Cardiac septum (tissue), 1 donor: ENCODE measurements at places on chromosomes 1 and 21. TPM values are rescaled to one million over a fixed set of nuclear protein-coding genes. Genes with fewer than 3 reads are reported as not detected.

DNA sequence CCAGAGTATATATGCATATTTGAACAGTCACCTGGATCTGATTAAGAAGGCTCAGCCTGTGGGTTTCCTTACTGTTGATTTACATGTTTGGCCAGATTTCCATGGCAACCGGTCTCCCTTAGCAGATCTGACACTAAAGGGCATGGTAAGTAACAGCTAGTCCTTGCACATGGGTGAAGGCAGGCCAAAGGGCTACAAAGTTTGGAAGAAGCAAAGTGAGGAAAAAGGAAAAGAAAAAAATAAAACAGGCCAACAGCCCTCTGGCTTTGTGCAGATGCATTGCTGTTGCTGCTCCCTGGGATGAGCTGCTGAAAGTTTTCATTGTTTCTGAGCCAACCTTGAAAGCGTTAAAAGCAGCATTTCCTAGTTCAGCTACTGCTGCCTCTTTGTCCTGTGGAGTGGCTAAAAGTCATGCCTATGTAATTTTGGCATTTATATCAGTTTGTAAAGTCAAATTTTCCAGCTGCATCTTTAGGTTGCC lies 176.5 kb upstream of the HOOK1 start:
- DNase-seq, result no peak

The CAP1 gene
- 82.8 TPM for total RNA-seq

DNA sequence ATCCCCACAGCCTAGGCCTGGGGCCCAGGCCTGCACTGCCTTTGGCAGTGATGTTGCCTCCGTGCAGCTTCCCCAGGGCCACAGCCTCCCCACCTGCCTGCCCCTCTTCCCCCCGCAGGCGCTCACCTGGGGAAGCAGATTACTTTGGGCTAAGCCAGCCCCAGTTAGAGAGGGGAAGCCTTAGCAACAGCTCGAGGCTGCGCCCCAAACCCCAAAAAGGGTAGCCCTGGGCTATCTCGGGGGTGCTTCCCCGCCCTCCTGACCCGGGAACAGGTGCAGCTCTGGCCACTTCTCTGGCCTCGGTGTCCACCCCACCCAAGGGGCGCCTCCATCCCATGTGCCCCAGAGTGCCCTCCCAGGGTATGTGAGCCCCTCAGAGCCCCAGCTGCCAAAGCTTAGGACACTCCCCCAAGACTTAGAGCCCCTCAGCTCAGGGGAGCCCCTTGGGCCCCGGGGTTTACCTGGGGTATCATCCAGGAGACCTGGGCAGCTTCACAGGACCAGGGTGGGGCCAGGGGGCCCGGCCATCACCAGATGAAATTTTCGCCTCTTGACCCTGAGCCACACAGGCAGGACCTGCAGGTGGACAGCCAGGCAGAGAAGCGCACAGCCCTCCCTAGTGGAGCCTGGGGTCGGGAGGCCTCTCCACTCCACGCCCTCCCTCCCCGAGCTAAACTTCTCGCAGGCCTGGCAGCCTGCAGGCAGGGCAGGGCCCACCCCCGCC lies 3.3 kb upstream of the TTC34 start:
- no peak for DNase-seq

DNA sequence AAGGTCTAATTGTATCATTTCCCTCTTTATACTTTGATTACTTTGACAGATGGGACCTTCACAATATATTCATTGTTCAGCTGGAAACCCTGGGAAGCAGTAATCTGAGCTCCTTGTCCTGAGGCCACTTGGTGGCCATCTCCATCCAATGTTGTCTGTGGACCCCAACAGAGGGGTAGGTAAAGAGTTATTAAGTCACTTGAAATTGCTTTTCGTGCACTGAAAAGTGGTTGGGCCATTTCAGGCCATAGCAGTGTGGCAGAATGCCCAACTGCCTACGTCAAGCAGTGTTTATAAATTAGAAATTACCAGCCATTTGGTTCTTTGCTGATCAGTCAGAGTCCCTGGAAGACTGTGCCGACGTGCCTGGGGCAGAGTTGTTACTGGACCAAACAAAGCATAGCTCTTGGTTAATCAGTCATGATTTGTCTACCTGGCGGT lies 308.3 kb upstream of the USP25 start:
- DNase-seq, result no peak

The EMC1 gene
- 28.6 TPM for total RNA-seq

DNA sequence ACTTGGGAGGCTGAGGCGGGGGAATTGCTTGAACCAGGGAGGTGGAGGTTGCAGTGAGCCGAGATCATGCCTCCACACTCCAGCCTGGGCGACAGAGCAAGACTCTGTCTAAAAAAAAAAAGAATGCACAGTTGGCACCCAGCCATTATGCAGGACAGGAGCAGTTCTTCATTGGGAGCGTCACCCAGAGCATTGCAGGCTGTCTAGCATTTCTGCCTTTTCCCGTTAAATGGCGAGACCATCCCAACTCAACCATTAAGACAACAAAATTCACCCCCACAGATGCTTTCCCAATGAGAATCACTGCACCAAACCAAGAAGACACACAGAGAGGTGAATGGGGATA lies 105.8 kb downstream of the EDEM3 start:
- DNase-seq, result no peak

DNA sequence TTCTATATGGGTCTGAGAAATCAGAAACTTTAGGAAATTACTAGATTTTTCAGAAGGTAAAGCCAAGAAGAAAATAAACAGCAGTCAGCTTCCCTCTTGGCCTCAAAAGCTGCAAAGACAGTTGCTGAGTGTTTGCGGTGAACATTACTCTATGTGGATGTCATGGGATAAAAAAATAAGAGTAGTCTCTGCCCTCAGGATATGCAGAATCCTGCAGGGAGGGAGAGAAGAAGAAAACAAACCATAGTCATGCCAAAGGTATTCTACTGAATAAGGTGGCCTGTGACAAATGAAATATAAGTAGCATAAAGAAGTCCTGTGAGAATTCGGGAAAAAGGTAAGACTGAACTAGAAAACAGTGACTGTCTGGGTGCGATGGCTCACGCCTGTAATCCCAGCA lies 19.0 kb downstream of the YARS1 start:
- DNase-seq, result no peak

GRCh38 chr1:2564815-2565374 lies 8.7 kb downstream of the TNFRSF14 start:
- no peak for DNase-seq

The TMEM82 gene
- total RNA-seq, result not detected

DNA sequence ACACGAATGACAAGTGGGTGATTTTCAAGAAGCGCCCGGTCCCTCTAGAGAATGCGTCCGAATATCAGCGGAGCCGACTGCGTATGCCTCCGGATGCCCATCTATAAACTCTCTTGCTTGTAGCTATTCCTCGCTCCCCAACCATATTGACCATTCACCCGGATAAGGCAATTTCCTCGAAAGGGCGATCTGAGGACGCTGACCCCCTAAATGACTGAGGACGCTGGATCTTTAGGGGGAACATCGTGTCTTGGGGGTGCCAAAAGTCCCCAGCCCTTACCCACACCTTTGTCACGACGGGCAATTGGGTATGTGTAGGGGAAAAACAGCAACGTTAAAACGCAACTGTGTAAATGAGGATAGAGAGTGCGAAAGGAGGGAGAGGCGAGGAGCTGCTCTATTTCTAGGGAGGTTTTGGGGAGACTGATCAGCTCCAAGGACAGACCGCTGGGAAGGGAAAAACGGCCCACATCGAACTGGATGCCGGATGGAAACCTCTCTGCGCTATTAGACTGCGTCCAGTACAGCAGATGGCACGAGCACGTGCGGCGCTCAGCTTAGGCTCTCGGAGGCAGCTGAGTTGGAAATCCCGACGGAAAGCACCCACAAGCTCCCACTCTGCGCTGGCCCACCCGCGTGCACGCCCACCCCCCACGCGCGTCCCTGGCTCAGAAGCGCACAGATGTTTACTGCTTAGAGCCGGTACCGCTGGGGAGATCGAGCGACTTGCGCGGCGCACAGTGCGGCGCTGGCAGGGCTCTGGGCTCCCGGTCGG lies 2.9 kb upstream of the PRRX1 start:
- no peak for DNase-seq

The LINGO4 gene
- total RNA-seq, result 0.43 TPM

The CA6 gene
- total RNA-seq, result not detected

DNA sequence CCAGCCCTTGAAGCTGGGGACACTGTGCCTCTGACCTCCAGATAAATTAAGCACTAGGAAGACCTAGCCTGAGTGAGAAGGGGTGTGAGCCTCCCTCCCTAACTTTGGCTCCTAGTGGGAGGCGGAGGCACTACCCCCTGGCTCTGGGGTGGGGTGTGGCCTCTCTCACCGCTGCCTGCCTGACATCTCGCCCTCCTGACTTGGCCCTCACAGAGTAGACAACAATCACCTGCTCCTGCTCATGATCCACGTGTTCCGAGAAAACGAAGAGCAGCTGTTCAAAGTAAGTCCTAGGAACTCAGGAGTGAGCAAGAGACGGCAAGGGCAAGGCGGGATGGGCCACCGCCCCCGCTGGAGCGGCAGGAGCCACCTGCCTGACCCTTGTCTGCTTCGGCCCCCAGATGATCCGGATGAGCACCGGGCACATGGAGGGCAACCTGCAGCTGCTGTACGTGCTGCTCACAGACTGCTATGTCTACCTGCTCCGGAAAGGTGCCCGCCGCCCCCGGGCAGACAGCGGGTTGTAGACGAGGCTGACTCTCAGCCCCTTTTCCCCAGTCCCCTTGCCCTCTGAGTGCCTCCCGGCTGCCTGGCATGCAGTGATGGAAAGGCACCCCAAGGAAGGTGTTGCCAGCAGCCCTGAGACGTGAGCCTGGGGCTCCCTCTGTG lies 8.1 kb upstream of the SLC25A34 start:
- DNase-seq, result no peak

GRCh38 chr21:14616380-14617039 lies 70.4 kb upstream of the SAMSN1 start:
- DNase-seq, result no peak

The SLC30A2 gene
- total RNA-seq, result 5.0 TPM

The TCEA3 gene
- total RNA-seq, result 46.0 TPM

DNA sequence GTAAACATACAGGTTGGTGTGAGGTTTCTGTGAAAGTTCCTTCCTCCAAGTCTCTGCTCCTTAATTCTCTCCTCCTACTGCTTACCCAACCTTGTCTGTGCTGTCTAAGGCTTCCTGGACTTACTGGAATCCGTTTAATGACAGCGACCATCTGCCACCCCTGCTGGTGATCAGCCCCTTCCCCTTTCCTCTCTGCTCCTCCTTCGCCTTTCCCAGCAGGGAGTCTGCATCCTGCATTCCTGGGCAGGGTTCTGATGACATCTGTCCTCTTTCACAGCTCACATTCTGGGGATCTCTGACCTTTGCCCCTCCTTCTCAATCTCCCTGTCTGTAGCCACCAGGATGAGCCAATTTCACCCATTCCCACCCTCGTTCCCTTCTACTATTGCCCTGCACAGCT lies 66.5 kb downstream of the KIRREL1 start:
- DNase-seq, result no peak

The LRRC38 gene
- 0.73 TPM for total RNA-seq

The DISP1 gene
- 3.0 TPM for total RNA-seq

The CERS2 gene
- total RNA-seq, result 76.0 TPM

DNA sequence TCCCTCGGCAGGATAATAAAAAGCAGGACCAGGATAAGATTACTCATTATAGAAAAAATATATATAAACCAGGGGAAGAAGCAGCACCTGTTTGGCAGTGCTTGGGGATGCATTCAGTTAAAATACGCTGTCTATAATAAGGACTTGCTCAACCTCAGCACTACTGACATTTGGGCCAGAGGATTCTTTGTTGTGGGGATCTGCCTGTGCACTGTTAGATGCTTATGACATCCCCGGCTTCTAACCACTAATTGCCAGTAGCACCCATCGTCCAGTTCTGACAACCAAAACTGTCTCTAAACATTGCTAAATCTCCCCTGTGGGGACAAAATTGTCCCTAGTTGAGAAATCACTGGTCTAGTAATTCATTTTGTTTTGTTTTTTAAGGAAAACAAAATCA lies 242.1 kb downstream of the SLC45A1 start:
- DNase-seq, result no peak

DNA sequence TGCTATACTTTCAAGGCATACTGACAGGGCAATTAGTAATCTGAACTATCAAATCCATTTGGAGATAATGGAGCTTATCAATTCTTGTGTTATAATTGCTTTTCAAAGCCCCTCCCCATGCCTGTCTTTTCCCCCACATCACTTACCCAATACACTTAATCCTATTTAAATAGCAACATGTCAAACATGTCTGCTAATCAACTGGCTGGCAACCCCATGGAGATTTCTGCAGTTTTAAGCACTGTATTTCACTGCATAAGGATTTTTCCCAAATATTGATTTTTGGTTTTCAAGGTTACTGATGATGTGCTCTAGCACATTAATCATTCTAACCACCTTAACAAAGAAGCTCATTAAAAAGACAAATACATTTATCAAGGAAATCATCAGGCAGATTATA lies 800.3 kb downstream of the PLA2G4A start:
- DNase-seq, result no peak

DNA sequence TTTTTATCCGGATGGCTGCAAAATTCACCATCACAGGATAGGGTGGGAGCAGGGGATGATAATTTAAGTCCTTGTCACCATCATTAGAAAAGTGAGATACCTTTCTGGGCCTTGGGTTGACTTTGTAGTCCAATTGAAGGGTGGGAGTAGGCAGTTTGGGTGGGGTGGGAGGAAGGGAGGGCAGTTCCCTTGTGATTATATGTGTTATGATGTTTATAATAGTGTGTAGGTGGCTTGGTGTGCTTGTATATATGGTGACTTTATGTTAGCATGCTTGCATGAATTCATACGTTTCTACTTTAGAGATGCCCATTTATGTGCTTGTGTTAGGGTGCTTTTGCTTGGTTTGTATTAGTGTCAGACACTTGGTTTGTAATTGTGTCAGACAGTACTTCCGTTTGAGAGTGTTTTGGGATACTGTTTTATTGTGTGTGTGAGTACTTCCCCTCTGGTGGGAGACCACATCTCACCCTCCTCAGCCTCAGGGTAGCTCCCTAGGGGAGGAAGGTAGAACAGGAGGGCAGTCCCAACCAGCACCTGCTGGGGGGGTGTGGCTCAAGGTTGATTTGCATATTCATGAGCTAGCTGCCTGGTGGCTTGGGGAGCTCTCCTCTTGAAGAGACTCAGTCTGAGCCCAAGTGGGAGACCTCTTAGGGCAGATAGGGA lies 6.3 kb upstream of the POU3F1 start:
- no peak for DNase-seq

DNA sequence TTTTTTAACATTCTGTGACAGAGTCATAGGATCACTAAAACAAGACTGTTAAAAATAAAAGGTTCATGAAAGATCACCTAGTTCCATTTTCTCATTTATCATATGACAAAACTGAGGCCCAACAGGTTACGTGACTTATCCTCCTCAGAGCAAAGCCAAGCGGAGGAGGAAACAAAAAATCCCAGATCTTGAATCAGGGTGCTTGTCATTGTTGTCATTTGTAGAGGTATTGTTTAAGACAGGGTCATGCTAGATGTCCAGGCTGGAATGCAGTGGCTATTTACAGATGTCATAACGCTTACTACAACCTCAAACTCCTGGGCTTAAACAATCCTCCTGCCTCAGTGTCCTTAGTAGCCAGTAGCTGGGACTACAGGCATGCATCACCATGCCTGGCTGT lies 293.2 kb downstream of the DSCAM start:
- no peak for DNase-seq

GRCh38 chr1:6343506-6344405 lies 49.8 kb downstream of the ACOT7 start:
- DNase-seq, result no peak
